Aorta (tissue), 5 donors: ENCODE measurements at places on chromosomes 3 and 15. TPM values are rescaled to one million over a fixed set of nuclear protein-coding genes. Genes with fewer than 3 reads are reported as not detected.

- DNase-seq: no peak
Observed at GRCh38 chr3:171260466-171260865, 199.7 kb downstream of the TNIK start.

GOLGA8N gene
- 18.1 TPM for total RNA-seq

ANKRD34C gene
- 0.30 TPM for total RNA-seq

FAM107A gene
- 23.6 TPM for total RNA-seq

C3orf62 gene
- total RNA-seq: 4.3 TPM

- no peak for DNase-seq
Observed at GRCh38 chr3:56929809-56930615, 128.3 kb upstream of the ARHGEF3 start.
